Esophagus squamous epithelium (tissue), 5 donors: ENCODE measurements at places on chromosomes 12 and 14.

DNA sequence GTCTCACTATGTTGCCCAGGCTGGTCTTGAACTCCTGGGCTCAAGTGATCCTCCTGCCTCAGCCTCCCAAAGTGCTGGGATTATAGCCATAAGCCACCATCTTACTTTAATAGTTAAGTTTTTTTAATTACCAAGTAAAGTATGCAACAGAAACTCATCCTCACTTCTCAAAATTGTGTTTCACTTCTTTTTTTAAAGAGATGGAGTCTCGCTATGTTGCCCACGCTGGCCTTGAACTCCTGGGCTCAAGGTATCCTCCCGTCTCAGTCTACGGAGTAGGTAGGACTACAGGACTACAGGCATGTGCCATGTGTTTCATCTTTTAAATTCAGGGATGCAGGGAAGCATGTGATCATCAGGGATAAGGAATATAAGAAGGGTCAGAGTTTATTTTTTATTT is 17.2 kb upstream of the ARID2 start:
- no peak for DNase-seq

GRCh38 chr14:67582061-67582460 is 18.0 kb downstream of the PIGH start:
- DNase-seq, result no peak

DNA sequence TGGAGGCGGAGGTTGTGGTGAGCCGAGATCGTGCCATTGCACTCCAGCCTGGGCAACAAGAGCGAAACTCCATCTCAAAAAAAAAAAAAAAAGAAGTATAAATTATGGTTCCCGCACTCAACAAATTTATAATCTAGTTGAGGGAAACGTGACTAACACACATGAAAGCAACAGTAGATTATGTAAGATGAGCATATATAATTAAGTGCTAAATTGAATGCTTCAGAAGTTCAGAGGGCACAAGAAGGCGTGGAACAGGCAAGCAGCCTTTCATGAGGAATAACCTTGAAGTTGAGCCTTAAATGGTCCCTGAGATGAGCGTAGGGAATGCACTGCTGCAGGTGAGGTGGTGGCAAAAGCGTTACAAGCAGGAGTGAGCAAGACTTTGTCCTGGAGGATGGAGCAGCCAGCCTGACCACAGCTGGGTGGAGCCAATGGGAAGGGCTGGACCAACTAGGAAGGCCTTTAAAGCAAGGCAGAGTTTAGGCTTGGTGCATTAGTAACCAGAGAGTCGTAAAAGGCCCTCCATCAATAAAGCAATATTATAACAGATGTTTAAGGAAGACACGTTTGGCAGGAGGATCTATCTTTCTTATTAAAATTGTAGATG is 30.6 kb upstream of the TUBA1A start:
- DNase-seq, result no peak

- no peak for DNase-seq
Measured at GRCh38 chr14:104091061-104091926, 5.8 kb downstream of the ASPG start.

DNA sequence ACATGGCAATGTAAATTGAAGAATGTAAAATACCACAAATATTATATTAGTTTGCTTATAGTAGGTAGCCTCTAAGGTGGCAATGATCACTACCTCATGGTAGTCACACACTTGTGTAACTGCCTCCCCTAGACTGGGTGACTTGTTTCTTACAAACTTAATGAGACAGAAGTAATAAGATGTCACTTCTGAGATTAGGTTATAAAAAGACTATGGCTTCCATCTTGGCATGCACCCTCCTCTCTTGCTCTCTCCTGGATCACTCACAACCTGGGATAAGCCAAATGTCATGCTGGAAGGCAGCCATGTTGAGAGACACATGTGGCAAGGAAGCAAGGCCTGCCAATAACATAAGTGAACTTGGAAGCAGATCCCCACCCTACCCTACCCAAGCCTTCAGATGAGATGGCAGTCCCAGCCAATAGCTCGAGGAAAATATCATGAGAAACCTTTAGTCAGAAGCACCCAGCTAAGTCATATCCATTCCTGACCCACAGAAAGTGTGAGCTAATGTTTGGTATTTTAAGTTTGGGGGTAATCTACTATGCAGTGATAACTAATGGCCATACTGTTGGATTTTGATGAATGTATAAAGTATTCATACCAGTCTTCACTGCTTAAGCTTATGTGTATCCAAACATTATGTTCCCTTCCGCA is 43.3 kb downstream of the PPP1R12A start:
- DNase-seq, result no peak

GRCh38 chr14:76975051-76975450 is 53.5 kb downstream of the IRF2BPL start:
- DNase-seq, result no peak

GRCh38 chr12:65948320-65949008 is 124.2 kb downstream of the HMGA2 start:
- DNase-seq, result no peak
